ENCODE measurements at places on chromosomes 5 and 9.

DNA sequence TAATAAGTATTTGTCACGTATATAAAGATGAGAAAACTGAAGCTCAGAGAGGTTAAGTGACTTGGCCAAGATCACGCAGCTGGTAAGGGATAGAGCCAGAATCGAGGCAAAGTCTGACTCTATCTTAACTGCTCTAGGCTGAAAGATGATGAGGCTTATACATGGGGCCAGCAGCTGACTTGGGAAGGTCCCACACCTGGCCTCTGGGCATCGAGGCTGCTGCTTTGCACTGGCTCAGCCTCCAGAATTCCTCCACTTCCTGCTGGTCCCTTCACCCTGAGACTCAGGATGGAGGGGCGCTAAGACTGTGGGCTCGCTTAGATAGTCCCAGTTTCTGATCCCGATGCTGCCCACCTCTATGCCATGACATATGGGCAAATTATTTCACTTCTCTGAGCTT, 35.2 kb downstream of the CAMK2A start:
- no peak for DNase-seq

- DNase-seq: no peak
Measured at GRCh38 chr5:1204693-1205242, 3.4 kb downstream of the SLC6A19 start.

GRCh38 chr5:136028782-136029742, at the start of gene TGFBI:
TSS of gene TGFBI (plus strand) at chr5:136028988. CDS start at chr5:136029056, 68 bp downstream.
- DNase-seq: no peak

DNA sequence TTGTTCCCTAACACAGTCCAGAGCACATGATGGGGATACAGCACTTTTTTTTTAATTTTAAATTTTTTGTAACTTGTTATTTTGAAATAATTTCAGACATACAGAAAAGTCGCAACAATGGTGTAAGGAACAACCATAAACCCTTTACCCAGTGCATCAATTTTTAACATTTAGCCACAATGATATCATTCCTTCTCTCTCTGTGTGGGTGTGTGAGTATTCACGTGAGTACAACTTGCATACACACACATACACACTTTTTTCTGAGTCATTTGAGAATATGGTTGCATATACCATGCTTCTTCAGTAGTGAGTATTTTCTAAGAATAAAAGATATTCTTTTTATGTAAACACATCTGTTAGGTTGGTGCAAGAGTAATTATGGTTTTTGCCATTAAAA, 135.2 kb downstream of the ARHGAP26 start:
- DNase-seq: no peak

DNA sequence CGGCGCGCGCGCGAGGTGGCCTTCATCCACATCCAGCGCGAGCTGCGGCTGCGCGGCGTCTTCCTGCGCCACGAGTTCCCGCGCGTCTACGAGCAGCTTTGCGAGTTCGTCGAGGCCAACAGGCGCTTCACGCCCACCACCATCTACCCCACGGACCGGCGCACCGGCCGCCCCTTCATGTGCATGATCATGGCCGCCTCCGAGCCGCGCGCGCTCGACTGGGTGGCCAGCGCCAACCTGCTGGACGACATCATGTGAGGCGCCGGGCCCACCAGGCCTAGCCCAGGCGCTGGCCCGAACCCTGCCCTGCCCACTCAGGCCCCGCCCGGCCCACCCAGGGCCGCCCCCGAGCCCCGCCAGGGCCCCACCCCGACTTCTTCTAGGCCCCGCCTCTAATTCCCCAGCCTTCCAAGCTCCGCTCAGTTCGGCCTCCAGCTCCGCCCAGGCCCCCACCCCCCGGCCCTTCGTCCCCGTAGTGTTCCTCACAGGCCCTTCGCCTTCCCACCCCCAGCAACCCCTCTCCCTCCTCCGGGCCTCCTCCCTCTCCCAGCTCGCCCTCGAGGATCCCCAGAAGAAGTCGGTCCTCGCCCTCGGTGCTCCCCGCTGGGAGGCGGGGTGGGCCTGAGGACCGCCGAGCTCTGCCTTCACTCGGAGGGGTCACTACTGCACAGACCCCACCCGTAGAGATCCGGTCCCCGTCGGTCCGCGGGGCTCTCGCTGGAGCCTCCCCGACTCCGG, 2.0 kb upstream of the PHPT1 start:
- peak; percentile 74 for DNase-seq

GRCh38 chr9:131817627-131818026, 77.8 kb upstream of the RAPGEF1 start:
- no peak for DNase-seq

DNA sequence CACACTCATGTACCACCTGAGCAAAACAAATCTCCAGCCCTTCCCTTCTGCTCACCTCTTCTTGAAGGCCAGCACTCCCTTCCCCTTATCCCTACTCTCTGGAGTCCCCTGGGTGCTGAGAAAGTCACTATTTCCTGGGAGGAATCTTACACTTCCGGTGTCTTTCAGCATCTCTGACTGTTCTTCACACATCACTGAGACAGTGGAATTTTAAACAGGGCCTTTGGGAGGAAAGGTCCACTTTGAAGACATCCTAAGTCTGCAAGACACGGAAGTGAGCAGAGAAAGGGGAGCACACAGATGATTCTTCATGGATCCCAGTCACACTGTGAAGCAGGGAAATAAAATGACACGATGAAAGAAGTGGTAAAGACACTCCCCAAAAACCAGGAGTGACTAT, 25.6 kb downstream of the FRMD3 start:
- no peak for DNase-seq

- no peak for DNase-seq
Measured at GRCh38 chr5:137923856-137924255, 34.6 kb downstream of the PKD2L2 start.

- DNase-seq: no peak
Measured at GRCh38 chr5:123987956-123988355, 476.0 kb downstream of the CSNK1G3 start.

GRCh38 chr9:37968228-37968701, 64.3 kb upstream of the SLC25A51 start:
- no peak for DNase-seq

DNA sequence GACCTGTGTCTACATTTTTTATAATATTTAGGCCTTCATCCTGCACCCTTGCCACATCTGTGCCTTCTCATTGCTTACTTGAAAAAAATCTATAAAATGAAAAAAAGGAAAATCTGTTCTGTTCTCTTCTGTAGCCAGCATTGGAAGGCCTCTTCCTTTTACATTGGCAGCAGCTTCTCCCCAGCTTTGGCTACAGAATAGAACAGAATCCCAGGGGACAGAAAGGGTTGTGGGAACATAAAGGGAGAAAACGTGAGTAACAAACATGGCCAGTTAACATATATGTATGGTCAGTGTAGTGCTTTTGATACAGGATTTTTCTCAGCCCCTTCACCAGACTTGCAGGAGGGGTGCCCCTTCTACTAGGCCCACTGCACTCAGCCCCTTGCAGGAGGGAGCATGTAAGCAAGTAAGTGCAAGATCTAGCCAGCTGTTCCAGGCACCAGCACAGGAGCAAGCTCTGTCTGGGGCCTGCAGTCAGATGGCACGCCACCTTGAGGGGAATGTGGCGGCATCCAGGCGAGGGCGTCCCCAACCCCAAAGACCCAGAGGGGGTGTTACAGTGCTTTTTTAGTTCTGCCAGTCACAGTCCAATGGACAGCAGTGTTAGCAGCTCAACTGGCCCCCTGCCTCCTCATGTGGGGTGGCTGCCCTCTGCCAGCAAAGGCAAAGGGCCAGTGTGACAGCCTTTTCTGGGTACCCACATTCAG, 330.5 kb upstream of the ZNF462 start:
- no peak for DNase-seq
